ENCODE measurements at places on chromosomes 12 and 14.

DNA sequence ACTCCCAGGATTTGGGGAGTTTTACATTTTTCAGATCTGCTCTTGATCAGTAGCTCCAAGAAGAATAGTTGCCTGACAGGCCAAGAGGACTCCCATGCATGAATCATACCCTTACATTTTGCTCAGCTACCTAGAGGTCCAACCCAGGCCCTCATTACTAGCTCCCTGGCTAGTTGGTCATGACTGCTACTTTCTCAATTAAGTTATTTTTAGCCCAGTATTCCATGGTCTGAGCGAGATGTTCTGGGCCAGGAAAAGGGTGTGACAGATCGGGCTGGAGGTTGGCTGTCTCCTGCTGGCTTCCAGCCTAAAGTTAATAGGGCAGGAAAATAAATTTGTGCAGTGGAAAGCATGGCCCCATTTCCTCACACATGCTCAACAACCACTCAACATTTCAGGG lies 379.2 kb downstream of the GRIN2B start:
- DNase-seq: no peak

DNA sequence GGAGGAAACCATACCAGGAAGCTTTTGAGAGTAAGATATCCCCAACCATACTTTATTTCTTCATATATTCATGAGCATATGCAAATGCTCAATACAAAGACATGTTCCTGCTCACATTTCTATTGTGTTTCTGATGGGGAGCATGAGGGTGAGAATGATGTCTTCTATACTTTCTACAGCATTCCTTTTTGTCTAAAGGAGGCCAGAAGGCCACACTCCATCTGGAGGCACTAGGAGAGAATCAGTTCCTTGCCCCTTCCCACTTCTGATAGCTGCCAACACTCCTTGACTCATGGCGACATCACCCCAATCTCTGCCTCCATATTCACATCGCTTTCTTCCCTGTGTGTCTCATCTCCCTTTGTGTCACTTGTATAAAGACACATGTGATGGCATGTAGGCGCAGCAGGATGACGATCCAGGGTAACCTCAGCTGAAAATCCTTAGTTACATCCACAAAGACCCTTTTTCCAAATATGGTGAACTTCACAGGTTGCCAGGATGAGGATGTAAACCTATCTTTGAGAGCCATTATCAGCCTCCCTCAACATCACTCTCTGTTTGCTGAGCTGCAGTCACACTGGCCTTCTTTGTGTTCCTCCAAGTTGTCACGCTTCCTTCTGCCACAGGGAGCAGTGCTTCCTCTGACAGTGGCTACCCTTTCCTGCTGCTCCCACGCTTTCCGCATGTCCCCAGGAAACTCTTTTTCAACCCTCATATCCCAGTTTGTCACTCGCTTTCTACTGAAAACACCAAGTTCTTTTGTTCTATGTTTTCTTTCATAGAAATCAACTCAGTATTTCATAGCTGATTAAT lies 96.9 kb downstream of the STXBP6 start:
- no peak for DNase-seq

DNA sequence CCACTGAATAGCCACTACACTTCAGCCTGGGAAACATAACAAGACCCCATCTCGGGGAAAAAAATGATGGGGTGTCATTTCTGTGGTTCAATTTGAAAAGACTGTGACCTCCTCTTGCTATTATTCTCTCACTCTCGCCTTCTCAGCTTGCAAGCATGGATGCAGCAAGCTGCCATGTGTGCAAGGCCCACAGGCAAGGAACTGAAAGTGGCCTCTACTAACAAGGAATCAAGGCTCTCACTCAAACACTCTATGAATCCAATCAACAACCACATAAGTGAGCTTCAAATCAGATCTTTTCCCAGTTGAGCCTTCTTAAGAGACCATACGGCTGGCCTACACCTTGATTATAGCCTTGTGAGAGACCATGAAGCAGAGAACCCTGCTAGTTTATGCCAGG lies 17.9 kb upstream of the DHRS7 start:
- no peak for DNase-seq

DNA sequence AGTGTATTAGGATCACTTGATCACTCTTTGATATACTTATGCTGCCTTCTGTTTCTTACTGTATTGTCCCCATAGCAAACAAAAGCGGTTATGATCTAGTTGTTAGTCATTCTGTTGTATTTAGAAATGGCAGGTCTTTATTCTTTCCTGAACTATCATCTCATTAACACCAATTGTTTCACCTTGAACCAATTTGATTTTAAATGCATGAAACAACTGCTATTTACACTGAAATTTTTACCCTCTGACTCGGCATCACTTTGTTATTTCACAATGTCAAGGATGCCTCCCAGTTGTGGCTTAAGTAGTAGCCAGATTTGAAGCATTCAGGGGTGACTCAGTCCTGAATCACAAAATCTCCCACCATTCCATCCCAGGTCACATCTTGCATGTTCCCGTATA lies 303.5 kb downstream of the EGLN3 start:
- no peak for DNase-seq

DNA sequence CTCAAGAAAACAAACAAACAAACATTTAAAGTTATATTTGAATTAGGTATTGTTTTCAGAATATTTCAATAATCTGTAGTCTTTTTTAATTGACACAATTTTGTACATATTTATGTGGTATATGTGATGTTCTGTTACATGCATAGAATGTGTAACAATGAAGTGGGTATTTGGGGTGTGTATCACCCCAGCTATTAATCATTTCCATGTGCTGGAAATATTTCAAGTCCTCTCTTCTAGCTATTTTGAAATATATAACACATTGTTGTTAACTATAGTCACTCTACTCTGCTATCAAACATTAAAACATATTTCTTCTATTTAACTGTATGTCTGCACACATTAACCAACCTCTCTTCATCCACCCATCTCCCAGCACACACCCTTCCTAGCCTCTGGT lies 32.0 kb upstream of the SIX1 start:
- DNase-seq: no peak

GRCh38 chr12:2039034-2039433 lies 13.8 kb upstream of the CACNA1C start:
- no peak for DNase-seq

DNA sequence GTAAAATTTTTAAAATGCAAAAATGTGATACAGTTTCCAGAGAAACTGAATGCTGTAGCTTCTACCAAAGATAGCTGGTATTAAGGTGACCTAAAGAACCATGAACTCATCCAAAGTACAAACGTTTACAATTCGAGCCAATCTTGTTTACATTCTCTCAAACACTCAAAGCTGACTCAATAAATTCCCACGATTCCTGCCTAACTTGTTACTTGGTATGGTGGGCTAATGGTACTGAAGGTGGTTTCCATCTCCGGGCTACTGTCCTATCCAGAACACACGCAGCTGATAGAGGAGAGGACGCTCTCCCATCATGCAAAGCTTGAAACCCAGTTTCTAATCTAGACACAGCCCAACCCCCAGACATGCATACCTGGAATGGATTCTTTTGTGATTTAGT lies 31.5 kb downstream of the RAD9B start:
- DNase-seq: no peak

GRCh38 chr14:25014440-25014839 lies 35.5 kb downstream of the STXBP6 start:
- no peak for DNase-seq

- DNase-seq: no peak
Measured at GRCh38 chr14:36580856-36581831, 1.3 kb downstream of the NKX2-8 start.

DNA sequence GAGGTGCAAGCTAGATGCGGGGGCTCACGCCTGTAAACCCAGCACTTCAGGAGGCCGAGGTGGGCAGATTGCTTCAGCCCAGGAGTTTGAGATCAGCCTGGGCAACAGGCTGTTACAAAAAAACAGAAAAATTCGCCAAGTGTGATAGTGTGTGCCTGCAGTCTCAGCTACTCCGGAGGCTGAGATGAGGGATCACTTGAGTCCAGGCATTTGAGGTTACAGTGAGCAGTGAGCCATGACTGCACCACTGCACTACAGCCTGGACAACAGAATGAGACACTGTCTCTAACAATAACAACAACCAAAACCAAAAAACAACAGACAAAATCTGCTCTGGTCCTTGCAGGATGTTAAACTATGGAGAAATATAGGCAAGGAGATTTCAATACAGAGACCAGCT lies 13.9 kb downstream of the BTBD7 start:
- no peak for DNase-seq

GRCh38 chr12:114395233-114395632 lies 10.7 kb downstream of the TBX5 start:
- DNase-seq: no peak

GRCh38 chr12:101111441-101111840 lies 98.6 kb downstream of the SLC5A8 start:
- no peak for DNase-seq

GRCh38 chr12:80939231-80939950 lies 1.7 kb upstream of the LIN7A start:
- DNase-seq: peak; percentile 61

DNA sequence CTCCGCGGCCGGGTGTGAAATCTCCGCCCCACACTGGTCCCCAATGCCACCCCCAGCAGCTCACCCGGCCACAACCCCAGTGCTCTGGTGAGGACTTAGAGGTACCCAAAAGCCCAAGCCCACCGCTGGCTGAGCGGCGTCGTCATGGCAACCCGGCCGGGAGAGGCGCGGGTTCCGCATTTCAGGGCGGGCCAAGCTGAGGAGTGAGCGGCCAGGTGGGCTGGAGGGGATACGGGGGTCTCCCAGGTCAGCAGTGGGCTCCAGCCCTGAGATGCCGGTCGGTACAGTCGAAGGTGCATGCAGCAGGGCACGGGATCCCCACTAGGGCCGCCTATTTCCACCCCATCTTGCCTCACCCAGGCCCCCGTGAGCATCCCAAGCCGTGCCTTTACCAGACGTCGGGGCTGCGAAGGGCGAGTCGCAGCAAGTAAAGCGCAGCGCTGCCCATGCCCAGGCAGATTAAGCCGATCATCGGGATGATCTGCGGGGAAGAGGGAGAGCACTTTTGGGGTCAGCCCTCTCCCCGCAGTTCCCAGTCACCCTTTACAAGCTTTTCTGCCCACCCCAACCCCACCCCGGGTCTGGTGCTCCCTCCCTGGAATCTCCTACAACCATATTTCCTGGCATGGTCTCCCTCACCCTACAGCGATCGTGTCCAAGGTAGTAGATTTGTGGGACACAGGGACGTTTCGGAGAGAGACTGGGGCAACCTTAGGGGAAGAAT lies 6.9 kb downstream of the SHMT2 start:
- no peak for DNase-seq

GRCh38 chr14:50344116-50344775 lies 32.1 kb downstream of the DMAC2L start:
- DNase-seq: peak; percentile 69

DNA sequence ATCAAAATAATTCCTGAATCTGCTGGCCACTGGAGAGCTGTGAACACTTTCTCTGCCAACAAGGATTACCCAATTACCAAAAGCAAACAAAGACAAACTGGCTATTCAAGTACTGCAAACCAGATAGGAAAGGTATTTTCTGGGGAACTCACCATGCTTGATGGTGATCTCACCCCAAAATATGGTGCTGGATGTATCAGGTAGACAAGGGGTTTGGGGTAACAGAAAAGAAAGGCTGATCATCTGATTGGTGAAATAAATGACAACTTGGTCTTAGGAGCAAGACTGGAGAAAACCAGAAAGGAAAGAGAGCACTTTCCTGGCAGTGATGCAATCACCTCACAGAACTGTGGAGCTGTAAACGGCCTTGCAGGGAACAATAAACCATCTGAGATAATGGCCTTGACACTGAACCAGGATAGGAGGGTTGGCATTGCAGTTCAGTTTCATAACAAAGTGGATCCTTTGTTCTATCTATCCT lies 31.0 kb upstream of the NPFF start:
- no peak for DNase-seq

GRCh38 chr12:42935756-42936155 lies 346.2 kb upstream of the PRICKLE1 start:
- no peak for DNase-seq

DNA sequence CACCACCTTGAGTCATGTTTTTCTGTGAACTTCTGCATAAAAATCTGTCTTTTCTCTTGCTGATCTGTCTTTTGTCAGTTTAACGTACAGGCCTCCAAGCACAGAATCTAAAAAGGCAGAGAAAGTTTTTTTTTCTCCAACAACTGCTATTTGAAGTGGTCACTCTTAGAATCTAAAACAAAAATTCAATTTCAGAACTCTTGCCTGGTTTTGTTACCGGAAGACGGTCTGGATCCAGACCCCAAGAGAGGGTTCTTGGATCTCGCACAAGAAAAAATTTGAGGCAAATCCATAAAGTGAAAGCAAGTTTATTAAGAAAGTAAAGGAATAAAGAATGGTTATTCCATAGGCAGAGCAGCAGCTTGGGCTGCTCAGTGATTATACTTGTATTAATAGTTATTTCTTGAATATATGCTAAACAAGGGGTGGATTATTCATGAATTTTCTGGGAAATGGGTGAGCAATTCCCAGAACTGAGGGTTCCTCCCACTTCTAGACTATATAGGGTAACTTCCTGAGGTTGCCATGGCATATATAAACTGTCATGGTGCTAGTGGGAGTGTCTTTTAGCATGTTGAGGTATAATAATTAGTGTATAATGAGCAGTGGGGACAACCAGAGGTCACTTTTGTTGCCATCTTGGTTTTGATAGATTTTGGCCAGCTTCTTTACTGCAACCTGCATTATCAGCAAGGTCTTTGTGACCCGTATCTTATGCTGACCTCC lies 150.0 kb upstream of the PLEKHA5 start:
- no peak for DNase-seq

DNA sequence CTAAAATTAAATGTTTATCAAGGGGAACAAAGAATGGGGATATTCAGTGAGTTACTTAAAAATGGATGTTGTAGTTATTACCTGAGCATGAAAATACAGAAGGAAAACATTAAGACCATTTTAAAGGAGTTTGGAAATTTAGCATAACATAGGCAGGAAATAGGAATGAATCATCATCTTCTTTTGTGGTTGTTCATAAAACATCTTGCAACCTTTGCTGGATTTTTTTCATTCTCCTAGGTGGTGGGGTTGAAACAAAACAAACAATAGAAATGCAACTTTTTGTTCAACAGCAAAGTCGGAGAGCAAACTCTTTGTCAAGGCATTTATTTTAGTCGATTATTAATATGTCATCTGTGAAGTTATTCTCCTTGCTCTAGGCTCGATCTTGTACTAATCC lies 275.1 kb downstream of the IPO8 start:
- DNase-seq: no peak

- no peak for DNase-seq
Measured at GRCh38 chr14:73342670-73343069, 105.4 kb downstream of the PAPLN start.

DNA sequence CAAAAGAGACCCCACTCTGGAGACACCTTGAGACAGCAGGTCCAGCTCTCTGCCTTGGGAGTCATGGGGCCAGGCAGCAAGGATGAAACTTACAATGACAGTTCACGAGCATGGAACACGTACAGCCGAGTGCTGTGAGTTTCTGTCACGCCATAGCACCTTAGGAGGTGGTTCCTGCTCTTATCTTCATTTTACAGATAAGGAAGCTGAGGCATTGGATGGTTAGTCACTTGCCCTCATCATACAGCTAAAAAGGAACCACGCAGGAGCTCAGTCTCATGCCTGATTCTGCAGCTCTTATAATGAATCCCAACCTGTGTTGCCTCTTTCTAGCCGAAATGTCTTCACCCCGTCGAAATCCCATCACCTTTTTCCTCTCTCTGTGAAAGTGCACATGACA lies 39.9 kb downstream of the C14orf132 start:
- no peak for DNase-seq
